ENCODE measurements at places on chromosomes 12 and 14. TPM values are rescaled to one million over a fixed set of nuclear protein-coding genes. Genes with fewer than 3 reads are reported as not detected.

Gene CDK2
- 20.8 TPM for total RNA-seq

Gene RNASE2
- total RNA-seq: not detected

Gene LRTM2
- not detected for total RNA-seq

GRCh38 chr14:100762089-100762515 lies 35.4 kb downstream of the DLK1 start:
- DNase-seq: no peak

DNA sequence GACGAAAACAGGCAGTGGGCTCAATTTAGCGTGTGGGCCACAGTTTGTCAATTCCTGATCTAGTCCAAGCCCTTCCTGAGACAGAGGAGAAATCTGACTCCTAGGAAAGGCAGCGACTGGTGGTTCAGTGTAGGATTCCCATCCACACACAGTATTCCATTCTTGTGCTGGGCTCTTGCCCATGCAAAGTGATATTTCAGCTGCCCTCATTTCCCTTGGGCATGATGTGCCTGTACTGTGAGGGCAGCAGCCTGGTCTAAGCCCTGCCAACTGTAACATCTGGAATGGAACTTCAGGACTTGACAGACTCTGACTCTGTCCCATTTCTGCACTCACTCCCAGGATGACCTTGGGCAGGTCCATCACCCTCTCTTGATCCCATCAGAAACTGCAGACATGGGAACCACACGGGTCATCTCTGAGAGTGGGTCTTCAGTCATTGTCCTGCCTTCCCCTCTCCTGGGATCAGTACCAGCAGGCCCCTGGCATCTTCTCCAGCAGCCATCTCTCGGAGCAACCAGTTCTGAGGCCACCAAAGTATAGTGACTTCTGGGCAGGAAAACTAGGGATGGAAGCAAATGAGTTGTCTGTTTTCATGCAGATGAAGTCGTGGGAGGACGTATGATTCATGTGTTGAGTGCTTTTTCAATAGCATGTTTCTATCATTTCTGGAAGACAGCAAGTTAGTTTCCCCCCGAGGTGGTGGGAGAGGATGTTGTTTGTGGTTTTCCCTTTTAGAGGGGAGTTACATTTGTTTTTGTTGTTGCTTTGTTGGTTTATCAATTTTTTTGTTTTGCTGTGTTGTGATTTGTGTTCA lies 54.2 kb upstream of the BCL2L14 start:
- DNase-seq: no peak

- no peak for DNase-seq
Measured at GRCh38 chr12:25293653-25294052, 42.9 kb upstream of the KRAS start.

DNA sequence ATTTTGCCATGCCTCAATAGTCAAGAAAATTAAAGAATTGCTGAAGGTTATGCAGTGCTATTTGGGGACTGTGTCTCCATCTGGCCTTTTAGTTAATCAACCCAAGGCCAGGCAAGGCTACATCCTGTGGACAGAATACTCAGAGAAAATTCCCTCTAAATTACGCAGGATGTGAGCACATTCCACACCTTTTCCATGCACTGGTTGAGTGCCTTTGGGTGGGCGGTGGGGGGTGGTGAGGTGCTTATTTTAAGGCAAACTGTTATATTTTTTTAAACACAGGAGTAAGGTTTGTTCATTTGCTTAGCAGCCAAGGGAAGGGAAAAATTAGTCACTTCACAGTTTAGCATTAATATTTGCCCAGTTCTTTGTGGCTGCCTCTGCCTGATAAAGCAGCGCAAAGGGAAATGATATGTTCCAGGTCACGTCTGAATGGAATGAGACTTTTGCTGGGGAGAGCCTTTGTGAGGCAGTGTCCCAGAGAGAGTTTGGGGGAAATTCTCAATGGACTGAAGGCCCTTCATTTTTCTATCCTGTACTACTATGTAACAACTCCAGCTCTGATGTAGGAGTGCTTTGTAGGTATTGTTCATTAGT lies 17.2 kb upstream of the KCNA5 start:
- no peak for DNase-seq

DNA sequence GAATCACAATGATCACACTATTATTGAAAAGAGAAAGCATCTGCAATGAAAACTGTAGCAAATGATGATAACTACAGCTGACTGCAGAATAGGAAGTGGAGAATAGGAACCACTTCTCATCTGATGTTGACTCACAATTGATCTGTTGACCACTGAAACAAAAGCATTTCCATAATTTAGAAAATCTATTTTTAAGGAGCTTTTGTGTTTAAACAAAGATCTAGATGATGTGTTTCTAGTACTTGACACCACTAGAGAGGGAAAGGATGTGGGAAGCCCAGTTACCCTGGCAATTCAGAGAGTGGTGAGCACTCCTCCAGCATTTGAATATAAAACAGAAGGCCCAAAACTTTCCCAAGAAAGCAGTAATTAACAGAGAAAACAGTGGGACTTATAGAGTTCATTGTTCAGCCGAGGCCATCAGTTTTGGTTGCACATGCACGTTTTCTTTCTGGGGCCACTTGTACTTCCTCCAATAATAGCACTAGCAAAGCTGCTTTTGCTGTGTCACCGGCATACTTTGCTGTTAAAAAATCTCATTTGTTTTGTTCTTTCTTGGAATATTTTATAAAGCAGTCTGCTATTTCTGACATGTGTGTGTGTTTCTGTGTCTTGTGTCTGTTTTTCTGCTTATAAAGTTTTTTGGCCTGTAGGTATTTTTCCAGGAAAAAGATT lies 76.1 kb upstream of the HECTD1 start:
- peak; percentile 71 for DNase-seq

DNA sequence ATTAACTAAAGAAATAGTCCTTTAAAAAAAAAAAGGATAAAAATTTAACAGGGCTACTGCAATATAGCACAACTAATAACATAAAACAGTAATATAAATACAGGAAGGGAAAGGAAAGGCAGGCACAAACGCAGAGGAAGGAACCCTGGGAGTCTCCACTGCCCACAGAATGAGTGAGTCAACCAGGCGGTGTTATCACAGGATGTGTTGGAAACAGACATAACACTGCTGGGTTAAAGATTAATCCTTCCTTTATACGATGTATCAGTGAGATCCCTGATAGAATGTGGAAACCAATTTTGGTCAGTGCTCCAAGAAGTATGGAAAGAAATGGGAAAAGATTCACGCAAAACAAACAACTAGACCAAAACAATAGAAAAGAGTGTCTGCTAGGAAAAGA lies 47.9 kb downstream of the FGD6 start:
- DNase-seq: peak; percentile 95

- no peak for DNase-seq
Measured at GRCh38 chr12:66428261-66428660, 126.0 kb downstream of the HELB start.

Data from lung microvascular endothelial cell (primary cell).